Muscle of back (tissue), 13 donors: ENCODE measurements at places on chromosomes 1 and 21.

- no peak for DNase-seq
Observed at GRCh38 chr21:45472445-45473365, 67.7 kb downstream of the COL18A1 start.

DNA sequence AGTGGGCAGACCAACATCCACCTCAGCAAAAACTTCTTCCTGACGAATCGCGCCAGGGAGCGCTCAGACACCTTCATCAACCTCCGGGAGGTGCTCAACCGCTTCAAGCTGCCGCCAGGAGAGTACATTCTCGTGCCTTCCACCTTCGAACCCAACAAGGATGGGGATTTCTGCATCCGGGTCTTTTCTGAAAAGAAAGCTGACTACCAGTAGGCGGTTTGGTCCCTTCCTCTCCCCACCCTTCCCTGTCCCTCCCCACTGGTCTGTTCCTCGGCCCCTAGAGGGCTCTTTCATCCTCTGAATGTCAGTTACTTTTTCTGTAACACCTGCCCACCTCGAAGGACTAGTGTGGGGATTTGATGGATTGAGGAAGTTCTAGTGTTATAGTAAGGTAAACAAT lies 46.9 kb downstream of the CAPN2 start:
- DNase-seq = no peak

DNA sequence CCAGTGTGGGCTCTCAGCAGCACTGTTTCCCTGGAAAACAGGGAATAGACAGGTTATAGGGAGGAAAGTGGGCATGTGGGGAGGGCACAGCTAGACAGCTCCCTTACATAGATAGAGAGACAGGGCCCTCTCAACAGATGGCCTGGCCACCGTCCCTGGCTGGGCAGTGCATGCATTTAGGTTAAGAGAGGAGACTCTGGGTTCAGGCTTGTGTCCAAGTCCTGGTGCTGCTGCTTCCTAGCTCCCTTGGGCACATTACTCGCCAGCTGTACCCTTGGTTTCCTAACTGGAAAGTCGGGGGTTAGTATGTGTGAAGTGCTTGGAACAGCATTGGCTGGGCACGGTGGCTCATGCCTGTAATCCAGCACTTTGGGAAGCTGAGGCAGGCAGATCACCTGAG lies 9.1 kb downstream of the PLOD1 start:
- DNase-seq = peak; percentile 30

DNA sequence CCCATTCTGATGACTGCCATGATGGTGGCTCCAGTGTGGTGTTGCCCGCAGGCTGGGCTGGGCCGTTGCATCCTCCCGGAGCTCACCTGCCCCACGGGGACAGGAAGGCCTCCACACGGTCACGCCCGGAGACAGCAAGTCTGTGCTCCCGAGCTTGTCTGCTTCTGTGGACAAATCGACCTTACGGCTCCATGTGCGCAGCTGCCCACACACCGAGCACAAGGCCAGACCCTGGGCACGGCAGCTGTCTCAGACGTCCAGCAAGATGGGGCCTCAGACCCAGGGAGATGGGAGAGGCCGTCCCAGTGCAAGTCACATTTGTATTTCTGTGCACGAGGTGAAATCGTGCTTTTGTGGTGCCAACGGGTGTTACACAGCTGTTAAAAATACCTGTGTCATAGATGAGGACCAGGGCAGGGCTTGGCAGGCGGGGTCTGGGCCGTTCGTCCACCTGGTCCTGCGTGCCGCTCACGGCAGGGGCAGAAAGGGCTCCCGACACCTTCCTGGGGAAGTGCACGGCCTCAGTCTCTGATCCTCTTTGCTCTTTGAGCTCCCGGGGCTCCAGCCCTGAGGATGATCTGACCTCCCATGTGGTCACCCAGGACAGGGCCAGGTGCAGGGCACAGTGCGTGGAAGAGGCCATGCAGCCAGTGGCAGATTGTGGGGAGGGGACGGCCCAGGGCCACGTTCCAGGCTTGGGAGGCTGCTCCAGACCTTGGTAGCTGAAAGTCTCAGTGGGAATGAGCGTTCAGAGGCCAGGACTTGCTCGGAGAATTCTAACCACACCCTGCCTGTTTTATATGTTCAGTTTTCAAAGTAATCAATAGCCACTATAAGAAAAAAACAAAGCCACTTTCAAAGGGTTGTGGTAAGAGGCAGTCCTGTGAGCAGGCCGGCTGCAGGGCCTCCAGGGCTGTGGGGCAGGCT lies 13.5 kb downstream of the COL6A1 start:
- DNase-seq = no peak

DNA sequence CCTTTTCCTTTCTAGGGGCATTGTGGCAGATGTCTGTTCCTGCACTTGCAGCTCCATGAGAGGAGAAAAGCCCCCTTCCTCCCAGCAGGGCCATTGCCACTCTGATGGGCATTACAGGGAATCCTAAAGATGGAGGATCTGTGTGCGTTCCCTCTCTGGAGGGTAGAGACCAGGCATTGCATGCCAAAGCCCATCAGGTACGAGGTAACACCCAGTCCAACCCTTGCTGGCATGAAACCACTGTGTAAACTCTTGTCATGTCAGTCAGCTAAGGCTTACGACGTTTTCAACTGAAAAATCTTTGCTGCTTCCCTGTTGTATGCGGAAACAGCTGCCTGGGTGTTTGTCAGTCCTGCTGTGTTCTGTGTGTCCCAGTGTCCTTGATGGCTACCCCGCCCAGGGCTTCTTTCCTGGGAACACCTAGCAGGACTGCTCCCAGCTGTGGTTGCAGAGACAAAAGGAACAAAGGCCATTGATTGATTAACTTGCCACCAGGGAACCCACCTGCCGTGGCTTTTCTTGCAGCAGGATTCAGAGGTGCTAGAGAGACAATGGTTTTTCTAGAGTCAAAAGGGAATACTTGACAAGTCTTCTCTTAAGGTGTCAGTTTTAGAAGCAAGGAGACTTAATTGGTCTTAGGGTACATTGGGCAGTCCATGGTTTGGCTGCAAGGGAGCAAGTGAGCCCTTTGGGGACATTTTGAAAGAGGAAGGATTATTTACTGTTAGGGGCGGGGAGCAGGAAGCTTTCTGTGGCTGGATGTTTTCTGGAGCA lies 24.6 kb downstream of the B3GALT5 start:
- DNase-seq = no peak

GRCh38 chr1:45730075-45730779 lies 20.2 kb downstream of the IPP start:
- DNase-seq = no peak

DNA sequence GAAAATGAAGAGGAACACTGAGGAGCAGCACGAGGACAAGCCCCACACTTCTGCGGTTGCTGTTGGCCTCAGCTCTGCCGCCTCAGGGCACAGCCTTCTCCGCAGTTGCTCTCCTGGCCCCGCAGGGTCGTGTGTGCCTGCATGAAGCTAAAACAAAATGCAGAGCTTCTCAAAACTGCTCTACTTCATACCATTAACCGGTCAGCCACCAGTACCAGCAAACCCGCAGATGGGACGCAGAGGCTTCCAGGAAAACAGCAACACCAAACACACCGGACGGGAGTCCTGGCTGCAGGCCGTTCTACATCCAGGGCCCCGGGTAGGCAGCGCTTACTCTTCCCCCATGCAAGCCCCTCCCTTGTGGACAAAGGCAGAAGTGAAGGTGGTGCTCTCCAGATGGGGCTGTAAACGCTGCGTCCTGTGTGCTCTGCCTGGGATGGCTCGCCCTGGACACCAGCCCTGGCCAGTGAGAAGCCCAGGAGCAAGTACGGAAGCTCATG lies 7.1 kb upstream of the C1orf159 start:
- DNase-seq = peak; percentile 44

DNA sequence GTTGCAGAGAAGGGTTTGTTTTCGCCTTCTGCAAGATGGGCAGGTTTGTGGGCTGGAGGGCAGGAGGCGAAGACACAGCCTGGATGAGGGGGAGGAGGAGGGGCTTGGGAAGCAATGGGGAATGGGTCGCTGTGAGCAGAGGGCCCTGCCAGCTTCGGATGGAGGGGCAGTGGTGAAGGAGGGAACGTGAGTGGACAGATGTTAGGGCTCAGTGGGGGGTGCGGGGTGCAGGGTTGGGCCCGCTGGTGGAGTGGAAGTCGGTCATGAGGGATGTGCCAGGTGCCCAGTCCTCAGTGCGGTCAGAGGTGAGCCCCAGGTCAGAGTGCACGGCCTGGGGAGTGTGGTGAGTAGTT lies 55.5 kb upstream of the ABCG1 start:
- no peak for DNase-seq

DNA sequence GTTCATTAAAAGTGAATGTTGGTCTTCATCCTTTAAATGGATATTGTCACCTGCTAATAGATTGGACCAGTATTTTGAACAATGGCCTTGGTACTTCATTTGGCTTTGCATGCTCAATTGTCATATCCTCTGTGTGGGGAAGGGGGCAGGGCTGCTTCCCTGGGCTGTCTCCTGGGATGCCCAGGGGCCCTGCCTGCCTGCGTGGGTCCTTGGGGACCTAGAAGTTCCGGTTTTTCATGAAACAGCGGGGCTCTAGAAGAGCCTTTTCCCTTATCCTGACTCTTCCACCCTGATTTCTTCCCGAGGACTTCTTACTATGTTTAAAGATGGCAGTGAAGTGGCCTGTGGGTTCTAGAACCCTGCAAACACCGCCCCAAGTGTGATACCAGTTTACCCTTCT lies 97.5 kb downstream of the DISC1 start:
- no peak for DNase-seq

GRCh38 chr1:13487143-13487868 lies 26.5 kb downstream of the LRRC38 start:
- peak; percentile 67 for DNase-seq

DNA sequence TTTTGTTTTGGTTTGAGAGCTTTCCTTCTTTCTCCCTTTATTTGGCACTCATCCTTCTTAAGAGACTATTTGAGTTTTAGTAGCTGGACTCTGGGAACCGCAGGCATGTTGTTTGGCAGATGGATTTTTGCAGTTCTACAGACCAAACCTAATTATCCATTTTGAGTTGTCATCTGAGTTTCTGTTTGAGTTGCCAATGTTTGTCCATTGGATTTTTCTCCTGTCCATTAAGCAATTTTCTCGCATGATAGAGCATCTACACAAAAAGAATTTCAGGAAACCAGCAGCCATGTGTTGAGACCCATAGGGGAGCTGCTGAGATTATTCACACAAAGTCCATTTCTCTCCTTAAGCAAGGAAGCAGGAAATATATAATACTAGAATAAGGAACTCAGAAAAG lies 17.2 kb upstream of the CXADR start:
- no peak for DNase-seq

DNA sequence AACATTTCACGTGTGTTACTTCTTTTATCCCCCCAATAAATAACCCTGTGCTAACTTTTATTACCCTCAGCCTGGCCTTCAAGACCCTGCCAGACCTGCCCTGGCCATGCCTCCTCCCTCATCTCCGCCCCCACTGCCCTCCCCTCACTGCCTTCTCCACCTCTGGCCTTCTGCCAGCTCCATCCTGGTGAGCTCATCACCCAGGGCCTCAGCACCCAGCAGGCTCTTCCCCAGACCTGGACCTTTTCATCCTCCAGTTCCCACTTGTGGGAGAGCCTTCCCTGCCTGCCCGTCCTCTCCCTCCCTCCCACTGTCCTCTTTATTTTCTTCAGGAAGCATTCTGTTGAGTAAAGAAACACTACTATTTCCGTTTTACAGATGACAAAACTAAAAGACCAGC lies 72.0 kb downstream of the SLC66A1 start:
- no peak for DNase-seq

GRCh38 chr1:174797398-174797797 lies 202.3 kb upstream of the CACYBP start:
- no peak for DNase-seq

GRCh38 chr1:201731142-201731541 lies 97.8 kb upstream of the IPO9 start:
- DNase-seq = no peak
